Esophagus squamous epithelium (tissue), 5 donors: ENCODE measurements at places on chromosomes 2 and 18.

DNA sequence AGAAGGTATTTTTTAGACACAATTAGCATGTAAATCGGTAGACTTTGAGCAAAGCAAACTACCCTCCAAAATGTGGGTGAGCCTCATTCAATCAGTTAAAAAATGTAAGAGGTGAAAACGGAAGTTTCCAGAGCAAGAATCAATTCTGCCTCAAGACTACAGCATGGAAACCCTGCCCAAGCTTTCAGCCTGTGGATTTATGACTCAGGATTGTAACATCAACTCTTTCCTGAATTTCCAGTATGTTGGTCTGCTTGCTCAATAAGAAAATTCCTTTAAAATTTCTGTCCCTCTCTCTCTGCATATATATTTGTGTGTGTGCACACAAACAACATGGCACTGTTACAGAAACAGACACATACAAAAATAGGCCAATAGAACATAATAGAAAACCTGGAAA lies 228.6 kb upstream of the DOK6 start:
- DNase-seq = no peak

DNA sequence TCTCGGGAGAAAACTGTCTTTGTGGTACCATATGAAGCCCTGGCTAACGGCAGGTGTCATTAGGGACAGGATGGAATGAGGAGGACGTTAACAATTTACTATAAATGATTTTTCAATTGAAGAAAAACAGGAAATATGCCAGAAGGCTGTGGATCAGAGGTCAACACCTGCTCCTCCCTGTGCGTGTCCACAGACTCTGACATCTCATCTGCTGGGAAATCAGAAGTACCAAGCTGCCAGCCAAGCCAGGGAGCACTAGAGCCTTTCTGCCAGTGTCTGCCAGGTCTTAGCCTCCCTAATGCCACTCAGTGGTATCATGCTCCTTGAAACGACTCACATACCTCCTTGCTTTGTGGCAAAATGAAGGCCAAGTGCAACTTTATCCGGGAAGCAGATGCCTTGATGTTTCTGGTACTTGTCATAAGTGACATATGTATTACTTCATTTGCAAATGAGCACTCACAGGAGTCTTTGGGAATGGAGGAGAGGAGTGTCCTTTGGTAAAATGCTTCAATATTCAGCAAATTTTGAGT lies 541.1 kb downstream of the SATB2 start:
- DNase-seq = no peak

GRCh38 chr2:23489471-23490322 lies 104.7 kb downstream of the KLHL29 start:
- no peak for DNase-seq

DNA sequence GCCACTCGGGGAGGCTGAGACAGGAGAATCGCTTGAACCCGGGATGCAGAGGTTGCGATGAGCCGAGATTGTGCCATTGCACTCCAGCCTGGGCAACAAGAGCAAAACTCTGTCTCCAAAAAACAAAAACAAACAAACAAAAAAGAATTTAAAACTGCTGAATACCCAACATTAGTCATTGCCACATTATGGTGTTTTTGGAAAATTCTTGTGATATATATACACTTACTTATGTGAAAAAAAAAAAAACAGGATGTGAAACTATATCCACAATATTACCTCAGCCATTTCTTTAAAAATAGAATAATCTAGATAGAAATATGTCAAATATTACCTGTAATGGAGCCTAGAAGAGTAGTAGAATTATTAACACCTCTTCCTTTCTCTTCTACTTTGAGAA lies 288.3 kb upstream of the FN1 start:
- DNase-seq = no peak

DNA sequence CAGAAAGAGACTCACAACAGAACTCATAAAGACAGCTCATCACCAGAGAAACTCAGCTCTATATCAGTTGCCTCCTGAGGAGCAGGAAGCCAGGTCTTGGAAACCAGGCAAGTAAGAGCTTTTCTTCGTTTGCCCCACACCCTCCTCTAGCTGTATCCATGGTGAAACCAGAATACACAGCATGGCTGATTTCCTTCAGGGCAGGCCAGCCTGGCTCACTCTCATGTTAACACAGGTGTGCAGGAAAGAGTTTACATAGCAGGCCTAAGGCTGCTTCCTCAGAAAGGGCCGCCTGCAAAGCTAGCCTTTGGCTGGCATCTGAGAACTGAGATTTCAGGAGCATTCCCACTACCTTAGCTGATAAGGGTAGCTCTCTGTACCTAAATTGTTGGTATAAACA lies 65.7 kb downstream of the KLHL14 start:
- DNase-seq = no peak

GRCh38 chr2:172260336-172260735 lies 157.6 kb upstream of the DLX2 start:
- no peak for DNase-seq

GRCh38 chr2:133986081-133986837 lies 267.6 kb upstream of the MGAT5 start:
- no peak for DNase-seq

- no peak for DNase-seq
Observed at GRCh38 chr18:47999801-48000248, 69.4 kb upstream of the SMAD2 start.
